ENCODE measurements at places on chromosomes 3 and 15.

GRCh38 chr3:142888099-142888480 is 793 bp downstream of the PCOLCE2 start:
- peak; percentile 39 for DNase-seq

DNA sequence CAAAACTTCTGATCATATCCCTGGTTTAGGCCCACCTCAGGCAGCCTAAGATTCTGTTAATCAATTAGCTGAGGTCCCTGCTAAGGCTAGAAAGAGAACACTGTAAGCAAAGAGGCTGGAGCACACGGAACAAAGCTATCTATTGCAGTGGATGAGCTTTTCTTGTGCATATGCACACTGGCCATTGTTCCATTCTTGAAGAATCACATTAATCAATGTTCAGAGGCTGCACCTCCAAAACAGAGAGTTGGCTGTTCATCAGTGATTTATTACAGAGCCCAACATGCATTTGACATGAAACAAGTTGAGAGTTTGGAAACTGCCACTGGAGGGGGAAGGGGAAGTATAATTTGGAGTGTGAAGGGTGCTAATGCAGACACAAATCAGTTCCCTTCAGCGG is 873.0 kb downstream of the ROBO1 start:
- DNase-seq: no peak

DNA sequence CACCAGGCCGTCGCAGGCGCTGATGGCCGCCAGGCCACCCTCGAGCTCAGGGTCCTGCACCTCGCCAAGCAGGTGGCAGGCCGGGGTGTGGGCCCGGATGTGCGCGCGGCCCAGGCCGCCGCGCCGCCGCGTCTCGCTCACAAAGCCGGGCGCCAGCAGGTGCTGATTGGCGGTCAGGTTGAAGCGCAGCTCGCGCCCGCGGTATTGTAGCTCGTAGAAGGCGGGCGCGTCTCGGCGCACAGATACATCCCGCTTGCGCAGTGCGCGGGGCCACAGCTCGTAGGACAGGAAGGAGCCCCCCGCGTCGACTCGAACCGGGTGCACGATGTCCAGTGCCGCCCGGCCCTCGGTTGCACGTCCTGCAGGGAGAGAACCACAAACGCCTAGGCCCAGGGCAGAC is 11.1 kb downstream of the ADAMTS7 start:
- DNase-seq: no peak

- DNase-seq: no peak
Observed at GRCh38 chr15:62517541-62517940, 352.5 kb upstream of the C2CD4B start.

DNA sequence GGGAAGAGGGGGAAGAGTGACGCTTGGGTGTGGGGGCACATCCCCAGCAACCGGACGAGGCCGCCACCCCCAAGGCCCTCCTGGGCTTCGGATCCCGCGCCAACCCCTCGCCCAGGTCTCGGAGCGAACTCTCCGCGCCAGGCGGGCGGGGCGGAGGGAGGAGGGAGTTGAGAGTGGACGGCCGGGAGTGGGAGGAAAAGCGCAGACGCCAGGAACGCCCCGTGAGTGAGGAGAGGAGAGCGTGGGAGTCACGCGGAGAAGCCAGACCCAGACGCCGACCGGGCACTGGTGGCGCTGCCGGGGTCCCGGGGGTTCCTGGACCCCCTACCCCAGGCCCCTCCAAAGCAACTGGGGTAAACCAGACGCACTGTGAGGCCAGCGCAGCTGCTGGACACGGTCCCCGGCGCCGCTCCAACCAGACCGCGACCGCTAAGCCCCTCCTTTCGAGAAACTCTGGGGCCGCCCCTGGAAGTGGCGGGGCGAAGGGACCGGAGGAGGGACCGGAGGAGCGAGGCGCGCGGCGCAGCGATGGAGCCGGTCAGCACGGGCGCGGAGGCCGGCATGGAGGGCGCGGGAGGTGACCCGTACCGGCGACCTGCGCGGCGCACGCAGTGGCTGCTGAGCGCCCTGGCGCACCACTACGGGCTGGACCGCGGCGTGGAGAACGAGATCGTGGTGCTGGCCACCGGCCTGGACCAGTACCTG is at the start of gene EFCC1:
TSS of gene EFCC1 (plus strand) at position 204 of the 705 bp plus-strand sequence. CDS start at position 529, 325 bp downstream.
- no peak for DNase-seq

GRCh38 chr3:4716706-4717362 is 223.7 kb downstream of the ITPR1 start:
- DNase-seq: no peak

DNA sequence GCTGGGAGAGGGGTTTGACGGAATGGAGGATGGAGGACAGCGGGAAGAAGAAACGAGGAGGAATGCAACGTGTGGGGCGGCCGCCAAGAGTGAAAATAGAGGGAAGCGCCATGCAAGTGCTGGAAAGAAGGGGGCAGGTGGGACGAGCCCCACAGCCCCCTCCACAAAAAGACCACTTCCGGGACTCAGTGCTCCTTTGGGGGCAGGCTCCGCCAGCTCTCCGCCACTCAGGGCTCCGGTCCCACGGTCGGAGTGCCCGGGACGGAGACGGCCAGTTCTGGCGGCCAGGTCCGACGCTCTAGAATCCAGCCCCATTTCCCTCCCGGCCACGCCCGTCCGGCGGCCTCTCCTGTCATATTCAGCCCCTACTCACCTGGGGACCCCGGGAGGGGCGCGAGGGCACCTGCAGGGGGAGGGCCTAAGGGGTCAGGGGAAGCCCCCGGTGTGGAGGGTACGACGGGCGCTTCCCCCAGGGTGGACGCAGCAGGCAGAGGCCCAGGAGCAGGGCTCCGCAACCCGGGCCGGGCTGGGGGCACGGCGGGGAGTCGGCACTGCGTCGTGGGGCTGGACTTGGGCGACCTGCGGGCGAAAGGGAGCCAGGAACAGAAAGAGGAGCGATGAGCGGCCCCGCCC is 25.5 kb upstream of the CSPG4 start:
- DNase-seq: no peak

DNA sequence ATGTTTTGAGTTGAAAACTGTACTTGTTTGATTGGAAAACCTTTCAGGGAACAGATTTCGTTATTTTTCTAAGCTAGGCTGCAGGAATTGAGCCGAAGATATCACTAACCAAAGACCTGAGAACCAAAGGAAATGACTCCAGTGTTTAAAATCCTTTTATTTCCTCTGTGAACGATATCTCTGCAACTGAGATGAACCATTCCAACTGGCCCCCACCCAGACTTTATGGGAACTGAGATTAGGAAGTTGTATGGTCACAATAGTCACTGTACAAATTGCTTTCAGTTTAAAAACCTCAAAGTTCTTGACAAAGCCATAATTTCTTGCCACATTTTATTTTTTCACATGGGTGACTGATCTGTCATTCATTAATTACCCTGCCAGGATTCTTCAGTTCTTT is 232.4 kb downstream of the RBMS3 start:
- DNase-seq: no peak

GRCh38 chr15:52658955-52659354 is 20.2 kb downstream of the ATOSA start:
- peak; percentile 27 for DNase-seq

DNA sequence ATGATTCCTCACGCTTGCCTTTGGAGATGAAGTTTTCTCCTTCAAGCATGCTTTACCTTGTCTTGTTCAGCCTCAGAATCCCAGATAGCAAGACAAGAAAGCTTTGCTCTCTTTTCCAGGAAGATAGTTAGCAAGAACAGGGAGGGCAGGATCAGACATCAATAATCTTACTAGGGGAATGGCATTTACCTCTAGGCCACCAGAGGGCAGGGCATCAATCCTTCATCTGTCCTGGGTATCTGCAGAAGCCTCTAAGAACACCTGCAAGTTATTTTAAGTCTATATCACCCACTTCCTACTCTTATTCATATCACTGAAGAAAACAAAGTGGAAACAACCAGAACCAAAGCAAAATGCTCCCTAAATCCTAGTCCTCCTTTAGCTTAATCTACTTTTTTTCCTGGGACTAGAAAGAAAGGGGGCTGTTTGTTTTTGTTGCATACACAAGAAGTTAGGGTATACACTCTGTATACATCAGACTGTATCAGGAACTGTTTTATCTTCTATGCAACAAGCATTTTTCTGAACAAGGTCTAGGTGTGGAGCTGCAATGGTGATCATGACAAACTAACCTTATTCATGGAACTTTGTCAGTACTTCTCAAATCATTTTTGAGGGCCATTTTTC is 862.5 kb downstream of the CADM2 start:
- DNase-seq: peak; percentile 6
